ENCODE measurements at places on chromosomes 3 and 15.

- peaks cover 51% of the 10 kb centered on the region for H3K4me1 ChIP-seq
- peak overlapping the region; percentile 29 for H3K4me3 ChIP-seq
- peaks cover 14% of the 10 kb centered on the region for H3K36me3 ChIP-seq
- ATAC-seq = peak; percentile 60
Observed at GRCh38 chr3:171347301-171348039, 112.7 kb downstream of the TNIK start.

DNA sequence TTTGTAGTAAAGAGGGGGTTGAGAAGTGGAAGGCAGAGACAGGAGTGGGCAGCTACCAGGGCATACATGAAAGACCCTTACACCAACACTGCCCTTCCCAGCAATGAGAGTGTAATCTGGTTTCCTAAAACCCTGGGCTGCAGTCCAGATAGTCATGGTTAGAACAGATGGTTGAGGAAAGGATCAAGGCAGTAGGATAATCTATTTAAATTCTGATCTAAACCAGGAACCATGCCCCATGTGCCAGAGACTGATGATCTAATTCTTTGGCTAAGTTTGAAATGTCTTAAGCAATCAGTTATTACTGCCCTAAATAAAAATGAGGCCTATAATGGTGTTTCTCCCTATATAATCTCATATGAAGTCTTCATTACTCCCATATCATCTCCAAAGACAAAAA is 59.6 kb downstream of the PRTG start:
- ATAC-seq = no peak
- no peaks in the 10 kb centered on the region for H3K36me3 ChIP-seq
- no peak overlapping the region for H3K27ac ChIP-seq
- no peaks in the 10 kb centered on the region for H3K4me1 ChIP-seq

- ATAC-seq = no peak
- H3K4me3 ChIP-seq = no peak overlapping the region
- H3K27me3 ChIP-seq = peaks cover 15% of the 10 kb centered on the region
- H3K27ac ChIP-seq = no peak overlapping the region
- H3K36me3 ChIP-seq = no peaks in the 10 kb centered on the region
Observed at GRCh38 chr15:51348688-51349087, 7.2 kb downstream of the GLDN start.

DNA sequence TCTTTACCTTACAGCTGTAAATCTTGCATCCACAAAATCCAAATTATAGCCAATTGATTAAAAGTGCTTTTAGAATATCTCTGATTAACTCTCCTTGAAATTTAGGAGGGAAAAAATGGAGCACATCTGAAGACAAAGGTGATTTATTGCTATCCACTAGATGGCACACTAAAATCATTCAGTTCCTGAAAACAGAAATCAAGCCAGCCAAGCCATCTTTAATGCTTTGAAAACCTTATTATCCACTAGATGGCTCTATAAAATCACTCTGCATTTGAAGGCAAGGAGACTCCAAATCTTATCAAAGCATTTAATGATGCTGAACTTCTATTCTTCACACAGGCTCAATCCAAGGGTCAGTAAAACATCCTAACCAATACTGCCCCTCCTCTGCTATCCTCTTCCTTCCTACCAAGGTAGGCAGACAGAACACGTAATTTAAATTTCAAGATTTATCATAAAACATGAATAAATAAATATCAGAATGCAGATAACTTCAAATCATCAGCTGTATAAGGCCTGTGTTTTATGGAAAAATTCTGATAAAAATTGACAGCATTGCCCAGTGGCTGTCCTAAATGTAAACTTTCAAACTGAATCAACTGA is 48.4 kb downstream of the GOLIM4 start:
- H3K4me1 ChIP-seq = no peaks in the 10 kb centered on the region
- ATAC-seq = peak; percentile 62
- peaks cover 4% of the 10 kb centered on the region for H3K27me3 ChIP-seq
- H3K27ac ChIP-seq = no peak overlapping the region
- no peak overlapping the region for H3K4me3 ChIP-seq
- no peaks in the 10 kb centered on the region for H3K36me3 ChIP-seq

DNA sequence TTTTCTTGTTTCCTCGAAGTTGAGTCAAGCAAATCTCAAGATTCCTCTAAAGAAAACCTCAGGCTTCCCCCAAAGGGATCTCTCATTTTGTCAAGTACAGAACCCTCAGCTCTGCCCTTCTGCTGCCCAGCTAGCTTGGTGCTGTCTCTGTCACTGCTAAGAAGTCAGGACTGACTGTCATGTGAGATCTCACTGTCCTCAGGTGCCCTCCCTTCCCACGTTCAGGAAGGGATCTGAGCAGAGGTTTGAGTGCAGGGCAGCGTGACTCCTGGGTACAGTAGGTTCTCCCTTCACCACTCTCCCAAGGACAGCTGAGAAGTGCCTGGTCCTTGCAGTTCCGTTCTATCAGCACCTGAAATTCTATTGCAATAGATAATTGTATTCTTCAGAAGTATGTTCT is 229.7 kb downstream of the SLCO3A1 start:
- H3K4me1 ChIP-seq = peaks cover 4% of the 10 kb centered on the region
- H3K27me3 ChIP-seq = no peaks in the 10 kb centered on the region
- ATAC-seq = no peak
- no peak overlapping the region for H3K4me3 ChIP-seq

- H3K4me1 ChIP-seq = no peaks in the 10 kb centered on the region
- H3K36me3 ChIP-seq = no peaks in the 10 kb centered on the region
- no peak overlapping the region for H3K27ac ChIP-seq
Observed at GRCh38 chr3:88863196-88863595, 244.2 kb upstream of the EPHA3 start.

DNA sequence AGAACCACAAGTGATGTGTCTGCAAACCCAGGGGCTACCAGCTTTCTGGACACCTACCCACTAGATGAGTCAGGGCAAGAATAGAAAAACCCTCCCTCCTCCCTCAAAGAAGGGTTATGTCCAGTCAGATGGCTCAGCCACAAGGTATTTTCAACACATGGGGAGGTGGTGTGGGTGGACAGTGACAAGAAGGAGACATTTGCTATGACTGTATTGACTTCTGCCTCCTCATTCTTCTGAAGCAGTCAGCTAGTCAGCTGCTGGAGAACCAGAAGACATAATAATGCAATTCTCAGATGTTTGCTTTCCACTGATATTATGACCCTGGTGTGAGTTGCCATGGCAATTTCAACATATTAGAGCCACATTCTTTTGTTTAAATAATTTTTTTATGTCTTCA is 66.7 kb upstream of the GOLGA8B start:
- peaks cover 5% of the 10 kb centered on the region for H3K4me1 ChIP-seq
- H3K27me3 ChIP-seq = peaks cover 6% of the 10 kb centered on the region
- H3K36me3 ChIP-seq = no peaks in the 10 kb centered on the region
- no peak overlapping the region for H3K27ac ChIP-seq

- H3K27ac ChIP-seq = no peak overlapping the region
- ATAC-seq = no peak
- H3K36me3 ChIP-seq = no peaks in the 10 kb centered on the region
- H3K4me1 ChIP-seq = peaks cover 4% of the 10 kb centered on the region
- H3K27me3 ChIP-seq = peaks cover 16% of the 10 kb centered on the region
- no peak overlapping the region for H3K4me3 ChIP-seq
Observed at GRCh38 chr15:101437618-101438481, 51.7 kb downstream of the PCSK6 start.

DNA sequence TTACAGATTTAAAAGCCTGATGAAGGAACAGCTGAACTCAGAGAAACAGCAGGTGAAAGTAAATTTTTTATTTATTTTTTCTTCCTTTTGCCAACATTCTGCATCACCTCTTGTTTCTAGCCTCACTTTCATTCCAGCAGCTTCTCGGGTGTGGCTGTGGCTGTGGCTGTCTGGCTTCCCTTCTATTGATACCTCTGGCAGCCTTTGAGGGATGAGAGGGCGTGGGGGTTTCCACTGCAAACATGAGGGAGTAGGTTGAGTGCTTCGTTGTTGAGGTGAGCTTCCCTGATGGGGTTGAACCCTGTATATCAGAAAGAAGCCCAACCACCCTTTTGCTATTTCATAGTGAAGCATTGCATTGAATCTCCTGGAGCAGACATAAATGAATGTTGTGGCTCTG is 6.2 kb upstream of the TMC3 start:
- H3K4me1 ChIP-seq = no peaks in the 10 kb centered on the region
- H3K27ac ChIP-seq = no peak overlapping the region
- H3K27me3 ChIP-seq = no peaks in the 10 kb centered on the region
- H3K4me3 ChIP-seq = no peak overlapping the region

DNA sequence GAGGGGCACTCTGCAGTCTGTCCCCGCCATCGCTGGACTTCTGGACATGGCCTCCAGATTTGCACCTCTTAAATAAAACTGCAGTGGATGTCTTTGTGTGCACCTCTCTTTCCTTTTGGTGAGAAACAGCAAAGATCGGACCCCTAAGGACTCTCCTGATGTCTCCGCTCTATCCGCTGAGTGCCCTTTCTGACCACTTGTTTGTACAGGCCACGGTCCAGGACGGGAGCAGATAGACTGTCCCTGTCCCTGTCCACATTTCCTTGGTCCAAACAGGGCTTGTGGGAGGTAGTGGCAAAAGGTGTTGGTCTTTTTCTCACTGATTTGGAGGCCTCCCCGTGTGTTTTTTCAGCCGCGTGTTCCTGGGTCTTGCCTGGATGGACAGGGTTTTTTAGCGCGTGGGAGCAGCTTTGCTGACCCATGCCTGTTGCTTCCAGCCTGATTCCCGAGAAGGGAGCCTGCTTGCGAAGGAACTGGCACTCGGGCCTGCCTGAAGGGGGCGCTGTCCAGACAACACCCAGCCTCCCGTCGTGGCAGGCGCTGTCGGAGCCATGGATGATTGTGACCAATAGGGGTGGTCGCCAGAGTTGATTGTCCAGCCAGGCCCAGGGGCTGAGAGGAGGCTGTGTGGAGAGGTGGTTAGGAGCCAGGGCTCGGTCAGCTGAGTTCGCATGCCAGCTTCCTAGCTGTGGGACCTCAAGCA is 13.2 kb upstream of the STAB1 start:
- no peak overlapping the region for H3K4me3 ChIP-seq
- no peaks in the 10 kb centered on the region for H3K4me1 ChIP-seq
- H3K27ac ChIP-seq = no peak overlapping the region
- no peak for ATAC-seq
- H3K27me3 ChIP-seq = no peaks in the 10 kb centered on the region

DNA sequence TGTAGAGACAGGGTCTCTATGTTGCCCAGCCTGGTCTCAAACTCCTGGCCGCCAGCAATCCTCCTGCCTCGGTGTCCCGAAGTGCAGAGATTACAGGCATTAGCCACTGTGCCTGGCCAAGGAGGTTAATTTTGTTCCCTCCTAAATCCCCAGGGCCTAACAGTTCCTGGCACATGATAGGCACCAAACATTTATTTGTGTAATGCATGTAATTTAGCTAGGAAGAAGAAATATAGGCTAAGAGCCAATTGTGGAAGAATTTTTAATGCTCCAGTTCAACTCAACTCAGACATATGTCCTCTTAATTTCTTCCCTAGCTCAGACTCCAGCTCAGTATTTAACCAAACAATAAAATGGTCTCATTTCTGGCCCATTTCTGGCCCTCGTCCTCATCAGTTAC is 7.7 kb upstream of the ZNF592 start:
- no peak overlapping the region for H3K4me3 ChIP-seq
- no peak overlapping the region for H3K27ac ChIP-seq
- ATAC-seq = no peak
- no peaks in the 10 kb centered on the region for H3K27me3 ChIP-seq

GRCh38 chr3:13461169-13462124 is 18.7 kb upstream of the HDAC11 start:
- H3K27me3 ChIP-seq = peaks cover 8% of the 10 kb centered on the region
- no peaks in the 10 kb centered on the region for H3K36me3 ChIP-seq
- no peak overlapping the region for H3K27ac ChIP-seq
- no peak overlapping the region for H3K4me3 ChIP-seq

- no peak overlapping the region for H3K4me3 ChIP-seq
- H3K27me3 ChIP-seq = peaks cover 22% of the 10 kb centered on the region
- ATAC-seq = no peak
- no peak overlapping the region for H3K27ac ChIP-seq
- no peaks in the 10 kb centered on the region for H3K36me3 ChIP-seq
Observed at GRCh38 chr3:148930752-148931151, 60.6 kb upstream of the GYG1 start.

GRCh38 chr3:183536238-183536880 is 19.1 kb downstream of the KLHL6 start:
- no peaks in the 10 kb centered on the region for H3K27me3 ChIP-seq
- H3K36me3 ChIP-seq = peaks cover 22% of the 10 kb centered on the region
- peaks cover 48% of the 10 kb centered on the region for H3K4me1 ChIP-seq

GRCh38 chr15:40301467-40302179 is 6.1 kb downstream of the PLCB2 start:
- H3K4me3 ChIP-seq = no peak overlapping the region
- H3K27me3 ChIP-seq = no peaks in the 10 kb centered on the region
- no peak for ATAC-seq
- H3K27ac ChIP-seq = no peak overlapping the region
- H3K36me3 ChIP-seq = peaks cover 62% of the 10 kb centered on the region
- peaks cover 16% of the 10 kb centered on the region for H3K4me1 ChIP-seq

DNA sequence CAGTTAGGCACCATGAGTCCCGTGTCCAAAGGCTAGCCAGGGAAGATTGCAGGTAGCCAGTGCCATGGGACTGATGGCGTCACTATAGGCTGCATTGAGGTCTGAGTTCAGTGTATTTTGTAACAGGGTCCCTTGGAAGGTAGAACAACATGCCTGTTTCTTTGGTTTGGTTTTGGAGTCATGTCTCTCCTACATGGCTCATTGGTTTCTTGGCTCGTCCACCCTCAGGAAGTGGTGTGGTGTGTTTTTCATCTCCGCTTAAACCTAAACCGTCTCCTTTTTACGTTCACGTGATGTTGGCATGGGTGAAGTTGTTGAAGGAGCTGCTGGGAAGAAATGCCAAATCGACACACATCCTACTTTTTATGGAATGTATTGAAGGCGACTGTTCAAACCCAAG is 71.6 kb downstream of the FLNB start:
- no peak for ATAC-seq
- no peak overlapping the region for H3K4me3 ChIP-seq

GRCh38 chr3:33174711-33175414 is 43.7 kb downstream of the SUSD5 start:
- no peaks in the 10 kb centered on the region for H3K27me3 ChIP-seq
- H3K4me1 ChIP-seq = peaks cover 6% of the 10 kb centered on the region
- no peak overlapping the region for H3K4me3 ChIP-seq
- H3K36me3 ChIP-seq = no peaks in the 10 kb centered on the region

GRCh38 chr3:133592843-133593242 is 19.4 kb downstream of the CDV3 start:
- H3K4me1 ChIP-seq = peaks cover 15% of the 10 kb centered on the region
- ATAC-seq = peak; percentile 60
- H3K27me3 ChIP-seq = no peaks in the 10 kb centered on the region
- H3K27ac ChIP-seq = peak overlapping the region; percentile 8
- H3K4me3 ChIP-seq = no peak overlapping the region

- H3K4me1 ChIP-seq = no peaks in the 10 kb centered on the region
- no peaks in the 10 kb centered on the region for H3K36me3 ChIP-seq
- no peak overlapping the region for H3K4me3 ChIP-seq
- no peaks in the 10 kb centered on the region for H3K27me3 ChIP-seq
- ATAC-seq = no peak
- no peak overlapping the region for H3K27ac ChIP-seq
Observed at GRCh38 chr3:103295974-103296570, 861.3 kb downstream of the ZPLD1 start.

Measured in activated T-helper 17 cell treated with anti-CD3 and anti-CD28 coated beads, Interleukin-2, amount 50 U/mL, for 72 hours (primary cell).